Mesothelial cell of epicardium (in vitro differentiated cells): ENCODE measurements at places on chromosomes 1 and 21. TPM values are rescaled to one million over a fixed set of nuclear protein-coding genes. Genes with fewer than 3 reads are reported as not detected.

DNA sequence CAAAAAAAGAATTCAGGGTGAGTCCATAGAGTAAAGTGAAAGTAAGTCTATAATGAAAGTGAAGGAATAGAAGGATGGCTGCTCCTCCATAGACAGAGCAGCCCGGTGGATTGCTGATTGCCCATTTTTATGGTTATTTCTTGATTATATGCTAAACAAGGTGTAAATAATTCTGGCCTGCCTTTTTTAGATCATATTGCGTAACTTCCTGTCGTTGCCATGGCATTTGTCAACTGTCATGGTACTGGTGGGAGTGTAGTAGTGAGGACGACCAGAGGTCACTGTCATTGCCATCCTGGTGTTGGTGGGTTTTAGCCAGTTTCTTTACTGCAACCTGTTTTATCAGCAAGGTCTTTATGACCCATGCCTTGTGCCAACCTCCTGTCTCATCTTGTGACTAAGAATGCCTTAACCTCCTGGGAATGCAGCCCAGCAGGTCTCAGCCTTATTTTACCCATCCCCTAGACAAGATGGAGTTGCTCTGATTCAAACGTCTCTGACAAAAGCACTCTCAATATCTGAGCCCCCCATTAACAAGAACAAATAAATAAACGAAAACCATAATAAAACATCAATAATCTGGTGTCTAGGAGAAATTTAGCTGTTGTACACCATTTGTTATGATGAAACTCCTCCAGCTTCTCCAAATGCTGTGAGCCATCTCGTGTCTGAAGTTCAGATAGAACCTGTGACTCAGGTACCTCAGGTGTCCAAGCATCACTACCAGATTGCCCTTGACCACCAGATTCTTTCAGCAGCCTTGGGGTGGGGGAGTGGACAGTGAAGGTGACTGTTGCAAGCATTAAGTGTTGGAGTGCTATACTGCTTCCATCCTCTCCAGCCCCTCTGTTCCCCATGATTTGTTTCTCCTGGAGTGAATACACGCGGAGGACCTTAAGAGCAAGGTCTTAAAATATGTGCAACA, 36.0 kb downstream of the EBNA1BP2 start:
- DNase-seq = no peak

DNA sequence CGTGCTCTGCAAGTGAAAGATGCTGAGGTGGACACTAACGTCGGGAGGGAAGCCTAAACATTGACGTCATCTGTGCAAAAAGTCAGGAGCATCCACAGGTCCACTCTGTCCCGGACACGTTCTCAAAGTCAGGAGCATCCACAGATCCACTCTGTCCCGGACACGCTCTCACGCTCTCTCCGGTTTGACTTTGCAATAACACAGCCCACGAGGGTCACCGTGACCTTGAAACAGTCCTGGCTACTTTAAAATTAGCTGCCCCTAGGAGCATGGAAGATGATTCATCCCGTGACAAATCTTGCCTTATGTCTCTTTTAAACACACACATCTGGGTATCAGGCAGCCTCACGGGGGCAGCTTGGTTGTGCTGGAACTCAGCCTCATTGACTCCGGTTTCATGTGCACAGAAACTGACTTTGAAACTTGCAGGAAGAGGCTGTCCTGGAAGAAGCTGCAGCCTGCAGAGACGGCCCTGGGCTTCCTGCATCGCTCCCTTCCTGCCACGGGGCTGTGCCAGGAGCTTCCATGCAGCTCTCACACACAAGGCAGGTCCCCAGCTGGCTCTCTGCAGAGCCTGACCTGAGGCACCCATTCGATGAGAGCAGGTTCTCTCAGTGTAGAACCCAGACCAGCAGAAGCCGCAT, 18.1 kb upstream of the COL18A1 start:
- no peak for DNase-seq

DNA sequence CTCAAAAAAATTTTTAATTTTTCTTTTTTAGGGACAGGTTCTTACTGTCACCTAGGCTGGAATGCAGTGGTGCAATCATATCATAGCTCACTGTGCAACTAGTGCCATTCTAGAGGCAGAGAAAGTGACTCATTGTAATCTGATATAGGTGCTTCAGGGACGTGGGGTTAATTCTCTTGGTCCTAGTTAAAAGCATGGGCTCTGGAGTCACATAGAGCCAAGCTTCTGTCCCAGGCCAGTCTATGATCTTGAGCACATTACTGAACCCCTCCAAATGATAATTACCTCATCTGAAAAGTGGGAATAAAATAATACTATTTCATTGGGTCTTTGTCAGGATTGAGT, 1.1 kb upstream of the ADIPOR1 start:
- DNase-seq = no peak

RNU1-3 gene
- 3,774 to 3,945 TPM (median 3,937 TPM) in 3 replicates for total RNA-seq

MYOG gene
- not detected in 3 replicates for total RNA-seq

GRCh38 chr1:46203738-46204405, 738 bp downstream of the LURAP1 start:
- no peak for DNase-seq

- DNase-seq = no peak
Observed at GRCh38 chr1:63903947-63904610, 130.3 kb downstream of the ROR1 start.

RNF186 gene
- total RNA-seq = not detected in 3 replicates

GRCh38 chr21:19489930-19490329, 1086.3 kb upstream of the TMPRSS15 start:
- no peak for DNase-seq

DNA sequence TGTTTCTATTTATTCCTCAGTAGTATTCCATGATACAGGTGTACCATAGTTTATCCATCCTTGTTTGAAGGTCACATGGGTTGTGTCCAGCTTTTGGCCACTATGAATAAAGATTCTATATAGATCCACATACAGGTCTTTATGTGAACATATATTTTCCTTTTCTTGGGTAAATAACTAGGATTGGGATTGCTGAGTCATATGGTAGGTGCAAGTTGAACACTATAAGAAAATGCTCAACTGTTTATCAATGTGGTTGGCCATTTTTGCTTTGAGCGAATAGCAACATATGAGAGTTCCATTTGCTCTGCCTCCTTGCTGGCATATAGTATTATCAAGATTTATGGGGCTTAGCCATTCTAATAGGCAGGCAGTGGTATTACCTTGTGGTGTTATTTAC, 170.2 kb upstream of the KCNJ15 start:
- DNase-seq = no peak
